Smooth muscle cell of the brain vasculature (primary cell): ENCODE measurements at places on chromosomes 2 and 18.
A peak's percentile ranks its signal among the peaks of the same experiment; 100 is the strongest.

DNA sequence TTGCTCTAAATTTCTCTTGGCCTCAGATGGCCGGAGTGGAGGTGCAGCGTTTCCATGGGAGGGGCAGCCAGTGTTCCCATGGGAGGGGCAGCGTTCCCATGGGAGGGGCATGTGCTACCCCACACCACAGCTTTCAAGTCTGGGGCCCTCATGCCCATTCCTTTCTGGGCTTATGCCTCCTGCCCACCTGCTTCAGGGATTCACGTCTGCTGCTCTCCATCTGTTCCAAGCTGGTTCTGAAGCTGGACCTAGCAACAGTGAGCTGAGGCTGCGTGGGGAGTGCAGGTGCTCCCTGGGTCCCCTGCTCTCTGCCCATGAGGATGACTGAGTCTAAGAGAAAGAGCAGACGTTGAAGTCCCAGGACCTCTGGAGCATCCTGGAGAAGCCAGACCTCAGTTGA is 243.1 kb upstream of the PXDN start:
- no peak for DNase-seq

DNA sequence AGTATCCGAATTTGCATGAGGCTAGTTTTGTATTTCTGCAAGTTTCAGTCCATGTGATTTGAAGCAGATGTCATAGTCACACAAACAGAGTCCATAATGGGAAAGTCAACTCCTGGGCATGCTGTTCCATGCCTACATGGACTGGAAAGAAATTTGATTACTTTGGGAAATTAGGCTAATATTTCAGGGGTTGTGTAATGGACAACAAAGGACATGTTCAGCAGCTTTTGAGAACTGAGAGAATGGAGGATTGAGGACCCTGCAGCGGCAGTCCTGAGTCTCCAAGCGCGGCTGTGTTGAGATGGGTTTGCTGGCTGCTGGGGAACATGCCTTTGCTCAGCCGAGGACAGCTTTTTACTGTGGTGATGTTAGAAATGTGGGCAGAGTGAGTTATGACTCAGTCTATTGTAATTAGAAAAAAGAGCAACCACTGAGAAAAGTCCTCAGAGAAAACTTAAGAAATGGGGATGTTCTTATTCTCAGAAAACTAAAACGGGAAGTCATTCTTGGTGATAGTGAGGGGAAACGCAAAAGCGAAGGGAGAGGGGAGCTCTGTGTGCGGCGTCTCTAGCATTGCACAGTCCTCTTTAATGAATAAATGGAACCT is 149.2 kb downstream of the FAM210A start:
- no peak for DNase-seq

GRCh38 chr2:98715812-98716451 is 15.0 kb downstream of the MGAT4A start:
- DNase-seq: no peak

- no peak for DNase-seq
Observed at GRCh38 chr2:172350839-172351479, 76.4 kb upstream of the ITGA6 start.

DNA sequence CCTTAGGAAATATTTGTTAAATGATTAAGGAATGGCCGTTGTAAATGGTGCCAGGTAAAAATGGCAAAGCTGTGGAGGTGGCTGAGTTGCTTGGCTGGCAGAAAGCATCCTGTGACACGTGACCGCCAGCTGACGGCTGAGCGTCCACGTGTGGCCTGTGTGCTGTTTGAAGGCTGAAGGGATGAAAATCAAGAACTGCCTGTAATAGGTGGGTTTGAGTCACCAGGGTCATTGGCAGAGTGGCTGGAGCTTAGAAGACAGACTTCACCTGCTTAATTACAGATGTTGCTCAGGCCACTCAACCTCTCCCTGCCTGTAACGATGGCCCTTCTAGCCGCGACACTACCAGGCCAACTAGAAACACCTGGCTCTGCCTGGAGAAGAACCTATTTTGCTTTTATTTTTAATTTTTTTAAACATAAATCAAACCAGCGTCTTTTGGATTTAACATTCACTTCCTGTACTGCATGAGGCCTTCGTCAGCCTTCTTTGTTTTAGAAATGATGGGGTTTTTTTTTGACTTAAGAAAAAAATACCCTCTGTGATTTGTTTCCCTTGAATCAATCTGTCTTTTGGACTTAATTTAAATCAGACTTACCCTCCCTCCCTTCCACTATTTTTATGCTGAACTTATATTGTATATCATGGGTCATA is 206.5 kb downstream of the PRKCE start:
- DNase-seq: no peak

GRCh38 chr2:128736689-128737545 is 418.2 kb upstream of the HS6ST1 start:
- DNase-seq: peak; percentile 66

DNA sequence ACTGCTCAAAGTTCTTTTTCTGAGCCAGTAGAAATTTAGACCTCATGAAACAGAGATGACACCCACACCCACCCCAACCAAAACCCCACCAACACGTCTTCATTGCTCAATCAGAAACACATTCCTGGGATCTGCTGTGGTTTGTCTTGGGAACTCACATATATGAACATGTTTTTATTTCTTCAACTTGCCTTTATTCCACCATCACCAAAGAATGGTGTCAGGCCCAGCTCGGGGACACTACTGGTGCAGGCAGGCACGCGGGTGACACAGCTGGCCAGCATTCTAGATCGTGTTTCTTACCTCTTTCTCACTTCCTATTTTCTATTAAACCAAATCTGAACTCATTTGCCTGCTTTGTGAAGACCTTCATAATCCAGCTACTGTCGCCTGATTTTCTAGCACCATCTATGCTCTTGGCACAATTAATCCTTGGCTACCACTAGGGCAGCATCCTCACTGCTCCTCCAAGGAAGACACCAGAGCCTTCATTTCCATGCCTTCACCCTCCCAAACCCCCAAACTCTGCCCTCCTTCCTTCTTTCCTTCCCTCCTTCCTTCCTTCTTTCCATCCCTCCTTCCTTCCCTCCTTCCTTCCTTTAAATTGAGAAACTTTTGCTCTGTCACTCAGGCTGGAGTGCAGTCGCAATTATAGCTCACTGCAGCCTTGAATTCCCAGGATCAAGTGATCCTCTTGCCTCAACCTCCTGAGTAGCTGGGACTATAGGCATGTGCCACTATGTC is 157.1 kb downstream of the BCL2 start:
- no peak for DNase-seq

DNA sequence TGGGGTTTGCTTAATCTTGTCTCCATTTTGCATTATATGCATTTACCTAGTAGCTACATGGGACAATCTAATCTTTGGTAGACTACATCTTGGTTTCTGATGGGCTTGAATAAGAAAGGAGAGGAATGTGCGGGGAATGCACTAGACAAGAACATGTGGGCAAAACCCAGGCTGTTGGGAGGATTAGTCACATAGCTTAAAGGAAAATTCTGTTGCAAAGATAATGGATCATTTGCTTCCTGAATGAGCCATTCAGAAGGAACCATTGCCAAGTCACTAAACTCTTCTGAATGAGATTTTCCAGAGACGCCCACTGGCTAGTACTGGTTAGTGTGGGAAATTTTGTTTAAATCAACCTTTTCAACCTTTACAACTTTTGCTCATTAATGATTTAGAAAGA is 84.8 kb downstream of the OSBPL6 start:
- no peak for DNase-seq

DNA sequence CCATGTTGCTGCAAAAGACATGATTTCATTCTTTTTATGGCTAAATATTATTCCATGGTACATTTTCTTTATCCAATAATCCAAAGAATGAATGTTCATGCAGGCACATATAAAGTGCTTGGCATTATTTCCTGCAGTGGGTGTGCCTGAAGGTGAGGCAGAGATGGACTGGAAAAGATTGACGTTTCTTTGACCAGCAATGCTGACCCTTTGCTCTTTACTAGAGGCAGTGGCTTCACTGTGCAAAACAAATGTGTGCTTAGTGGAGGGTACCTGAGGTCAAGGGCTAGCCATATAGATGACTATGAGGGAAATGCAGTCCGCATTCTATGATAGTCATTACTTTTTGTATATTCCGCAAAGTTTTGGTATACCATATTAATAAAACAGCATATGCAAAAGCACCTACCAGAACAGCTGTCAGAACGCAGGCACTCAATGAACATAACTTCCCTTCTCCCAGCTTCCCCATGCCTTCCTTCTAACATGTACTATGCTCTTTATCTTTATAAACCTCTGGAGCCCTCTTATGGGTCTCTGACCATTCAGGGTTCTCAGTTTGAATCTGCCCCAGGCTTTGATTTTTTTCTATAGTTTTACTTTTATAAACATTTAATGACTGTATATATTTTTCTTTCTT is 32.6 kb upstream of the CPS1 start:
- no peak for DNase-seq

GRCh38 chr2:233101141-233101540 is 41.0 kb downstream of the INPP5D start:
- DNase-seq: no peak

DNA sequence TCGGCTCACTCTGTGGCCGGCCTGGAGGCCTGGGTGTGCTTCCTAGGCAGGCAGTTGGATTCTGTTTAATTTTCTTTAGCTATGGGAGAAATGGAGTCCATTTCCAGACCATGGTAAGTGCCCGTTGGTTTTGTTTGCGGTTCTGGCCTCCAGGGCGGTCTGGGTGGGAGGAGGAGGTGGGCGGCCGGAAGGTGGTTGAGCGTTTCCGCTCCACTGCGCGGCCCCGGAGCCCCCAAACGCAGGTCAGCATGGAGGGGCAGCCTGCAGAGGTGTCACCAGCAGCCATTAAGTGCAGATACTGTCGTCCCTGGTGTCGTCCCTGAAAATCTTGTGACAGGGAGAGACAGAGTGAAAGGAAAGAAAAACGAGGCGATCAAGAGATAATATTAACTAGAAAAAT is 303.9 kb downstream of the GBX2 start:
- no peak for DNase-seq

GRCh38 chr2:51079945-51080344 is 48.0 kb upstream of the NRXN1 start:
- no peak for DNase-seq

DNA sequence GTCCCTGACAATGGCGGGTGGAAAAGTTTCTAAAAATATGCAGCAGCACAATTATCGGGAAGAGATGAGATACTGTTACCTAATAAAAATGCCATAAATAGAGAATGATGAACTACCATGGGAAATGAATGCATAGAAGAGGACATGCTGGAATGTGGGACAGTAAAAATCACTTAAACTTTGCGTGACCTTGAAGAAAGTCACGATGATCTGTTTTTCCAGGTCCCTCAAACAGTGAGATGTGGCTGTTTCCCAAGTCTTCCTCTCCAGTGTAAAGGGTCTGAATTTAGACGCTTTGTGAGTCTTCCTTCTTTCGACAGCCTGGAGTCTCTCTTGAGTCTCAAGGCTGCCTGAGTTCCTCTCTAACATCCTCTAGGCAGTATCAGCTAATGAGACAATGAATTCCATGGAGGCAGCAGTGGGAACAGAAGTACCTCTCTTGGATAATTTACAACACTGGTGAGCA is 1.4 kb downstream of the CLUL1 start:
- no peak for DNase-seq

- no peak for DNase-seq
Observed at GRCh38 chr2:181241797-181242196, 215.4 kb upstream of the ITGA4 start.

DNA sequence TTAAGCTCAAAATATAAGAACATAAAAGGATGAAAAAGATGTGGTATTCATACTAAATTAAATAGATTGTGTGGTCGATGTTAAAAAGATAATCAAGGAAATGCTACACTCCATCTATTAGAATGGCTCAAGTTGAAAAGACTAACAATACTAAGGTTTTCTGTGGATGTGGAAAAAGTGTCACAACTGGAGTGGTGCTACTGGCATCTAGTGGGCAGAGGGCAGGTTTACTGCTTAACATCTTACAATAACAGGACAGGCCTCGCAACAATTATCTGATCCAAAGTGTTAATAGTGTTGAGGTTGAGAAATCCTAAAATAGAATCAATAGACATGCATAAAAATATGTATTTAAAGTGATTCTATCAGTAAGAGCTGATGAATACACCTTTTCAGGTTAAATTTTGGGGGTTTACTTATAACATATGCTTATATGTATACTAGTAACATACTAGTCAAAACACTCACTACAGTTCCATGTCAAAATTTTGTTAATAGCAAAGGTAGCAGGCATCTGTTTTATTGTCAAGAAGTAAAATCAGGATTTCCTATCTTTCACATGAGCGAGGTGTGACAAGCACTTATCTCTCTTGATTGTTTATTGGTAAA is 91.5 kb upstream of the TMEFF2 start:
- DNase-seq: peak; percentile 29

DNA sequence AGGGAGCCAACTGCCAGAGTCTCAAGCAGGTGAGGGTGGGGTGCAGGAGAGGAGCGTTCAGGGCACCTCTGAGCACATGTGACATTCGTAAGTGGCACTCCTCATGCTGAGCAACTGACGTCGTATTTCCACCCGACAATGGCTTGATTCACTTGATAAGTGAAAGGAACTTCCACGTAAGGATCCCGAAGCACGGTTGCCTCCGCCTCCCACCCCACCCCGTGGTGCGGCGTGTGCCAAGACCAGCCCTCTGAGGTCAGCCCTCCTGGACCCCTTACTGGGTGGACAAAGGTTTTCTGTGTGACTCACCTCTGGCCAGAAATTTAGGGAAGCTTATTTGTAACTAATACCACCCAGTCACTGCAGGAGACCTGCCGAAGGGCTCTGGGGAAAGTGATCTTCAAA is 59.9 kb downstream of the AGAP1 start:
- DNase-seq: peak; percentile 9

- DNase-seq: no peak
Observed at GRCh38 chr18:63377275-63377980, 10.4 kb upstream of the KDSR start.

GRCh38 chr2:239255218-239255617 is 145.6 kb downstream of the HDAC4 start:
- no peak for DNase-seq
